ENCODE measurements at places on chromosomes 11 and 22. TPM values are rescaled to one million over a fixed set of nuclear protein-coding genes. Genes with fewer than 3 reads are reported as not detected.

DNA sequence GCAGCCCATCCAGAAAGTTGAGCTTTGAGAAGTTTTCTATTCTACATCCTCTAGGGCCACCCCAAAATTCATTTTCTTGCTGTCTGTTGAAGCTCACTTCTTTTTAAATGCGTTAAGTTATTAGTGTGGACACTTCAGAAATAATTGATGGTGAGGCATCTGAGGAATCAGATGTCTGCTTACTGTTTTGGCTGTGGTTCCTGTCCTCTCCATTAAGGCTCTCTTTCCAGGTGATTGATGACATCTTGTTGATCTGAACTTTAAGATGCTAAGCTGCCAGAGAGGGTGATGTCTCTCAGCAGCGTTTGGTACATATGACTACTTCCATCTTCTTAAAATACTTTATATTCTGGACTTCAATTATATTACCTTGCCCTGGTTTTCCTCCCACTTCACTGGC, 45.2 kb downstream of the FAT3 start:
- DNase-seq = no peak

DNA sequence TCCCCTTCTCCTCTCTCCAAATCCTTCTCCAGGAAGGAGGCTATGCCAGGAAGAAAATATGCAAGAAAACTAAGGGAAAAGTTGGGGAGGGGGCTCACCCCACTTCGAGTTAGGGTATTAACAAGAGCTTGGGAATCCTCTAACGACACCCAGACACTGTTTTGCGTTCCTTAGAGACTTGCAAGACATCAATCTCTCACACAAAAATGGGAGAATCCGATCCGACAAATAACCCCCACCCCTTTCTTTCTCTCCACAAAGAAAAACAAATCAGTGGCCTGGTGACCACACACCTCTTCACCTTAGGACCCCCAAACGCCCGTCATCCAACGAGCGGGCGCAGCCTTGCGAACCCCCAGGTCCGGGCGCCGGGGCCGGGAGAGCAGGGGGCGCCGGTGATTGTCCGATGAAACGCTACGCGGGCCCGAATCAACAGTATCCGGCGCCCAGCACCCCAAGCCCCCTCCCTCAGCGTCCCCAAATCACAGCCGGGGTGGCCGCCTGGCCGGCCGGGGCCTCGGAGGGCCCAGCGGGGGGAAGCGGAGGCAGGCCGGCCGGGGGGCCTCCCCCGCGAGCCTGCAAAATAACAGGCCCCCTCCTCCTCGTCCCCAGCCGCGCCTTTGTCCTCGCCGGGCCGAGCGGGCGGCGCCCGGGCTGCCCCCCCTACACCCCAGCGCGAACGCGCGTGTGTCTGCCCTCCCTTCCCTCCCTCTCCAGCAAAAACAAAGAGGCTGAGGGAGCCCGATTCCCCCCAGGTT, 690 bp downstream of the CSNK1E start:
- DNase-seq = peak; percentile 87

- DNase-seq = no peak
Observed at GRCh38 chr11:100918551-100919500, 210.8 kb downstream of the PGR start.

The SYT12 gene
- 0.92 TPM for polyA plus RNA-seq

The TRIM51 gene
- polyA plus RNA-seq = not detected

Measured in sigmoid colon (tissue), 7 donors.